ENCODE measurements at places on chromosomes 5 and 9.

DNA sequence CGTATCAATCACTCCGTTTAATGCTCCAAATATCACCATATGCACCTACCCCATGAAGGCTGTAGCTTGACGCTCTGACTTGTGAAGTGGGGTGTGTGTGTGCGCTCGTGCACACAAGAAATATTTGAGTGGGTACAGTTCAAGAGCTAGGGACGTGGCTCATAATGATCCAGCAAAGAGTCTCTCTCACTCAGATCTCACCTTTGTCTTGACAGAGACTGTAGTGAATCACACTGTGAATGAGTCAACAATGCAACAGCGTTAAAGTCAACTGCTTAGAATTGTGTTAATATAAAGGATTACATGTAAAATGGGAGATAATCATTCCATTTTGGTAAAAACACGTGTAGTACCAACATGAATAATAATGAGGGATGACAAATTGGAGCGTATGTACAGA lies 119.4 kb downstream of the MED27 start:
- DNase-seq, result no peak

DNA sequence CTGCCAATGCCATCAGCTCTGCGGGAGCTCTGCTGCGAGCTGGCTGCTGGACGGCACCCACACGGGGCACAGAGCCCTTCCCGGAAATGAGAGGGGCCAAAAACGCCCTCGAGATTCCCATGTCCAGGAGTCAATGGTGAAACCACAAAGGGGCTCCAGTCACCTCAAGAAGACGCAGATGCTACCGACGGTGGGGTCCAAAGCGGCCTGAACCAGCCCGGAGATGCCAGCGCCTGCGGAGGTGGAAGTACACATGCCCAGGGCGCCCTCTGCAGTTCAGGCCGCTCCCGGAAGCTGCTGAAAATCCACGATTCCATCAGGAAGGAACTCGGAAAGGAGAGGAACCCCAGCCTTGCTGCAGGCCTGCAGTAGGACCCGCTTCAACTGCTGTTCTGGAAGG lies 82.4 kb upstream of the SELENOP start:
- DNase-seq, result no peak

GRCh38 chr9:136230365-136230764 lies 15.2 kb downstream of the QSOX2 start:
- no peak for DNase-seq

GRCh38 chr5:61966296-61966955 lies 339.6 kb upstream of the KIF2A start:
- no peak for DNase-seq

DNA sequence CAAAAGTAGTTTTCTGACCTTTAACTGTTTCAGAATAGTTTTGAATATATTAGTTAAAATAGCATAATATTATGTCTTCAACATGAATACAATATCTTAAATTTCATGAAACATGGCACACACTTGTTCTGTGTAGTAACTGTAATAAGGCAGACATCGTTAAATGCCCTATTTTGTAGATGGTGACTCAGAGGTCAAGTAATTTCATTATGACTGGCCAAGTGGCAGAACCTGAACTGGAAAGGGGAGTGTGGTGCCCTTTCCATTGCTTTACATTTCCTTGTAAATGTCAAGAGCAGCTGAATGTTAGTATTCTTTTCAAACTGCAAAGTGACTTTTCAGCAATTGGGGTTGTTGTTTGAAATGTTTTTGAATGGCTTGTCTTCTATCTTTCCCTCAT lies 201.2 kb upstream of the CDKN2B start:
- no peak for DNase-seq

- DNase-seq, result no peak
Observed at GRCh38 chr5:143248822-143249579, 154.5 kb downstream of the NR3C1 start.

DNA sequence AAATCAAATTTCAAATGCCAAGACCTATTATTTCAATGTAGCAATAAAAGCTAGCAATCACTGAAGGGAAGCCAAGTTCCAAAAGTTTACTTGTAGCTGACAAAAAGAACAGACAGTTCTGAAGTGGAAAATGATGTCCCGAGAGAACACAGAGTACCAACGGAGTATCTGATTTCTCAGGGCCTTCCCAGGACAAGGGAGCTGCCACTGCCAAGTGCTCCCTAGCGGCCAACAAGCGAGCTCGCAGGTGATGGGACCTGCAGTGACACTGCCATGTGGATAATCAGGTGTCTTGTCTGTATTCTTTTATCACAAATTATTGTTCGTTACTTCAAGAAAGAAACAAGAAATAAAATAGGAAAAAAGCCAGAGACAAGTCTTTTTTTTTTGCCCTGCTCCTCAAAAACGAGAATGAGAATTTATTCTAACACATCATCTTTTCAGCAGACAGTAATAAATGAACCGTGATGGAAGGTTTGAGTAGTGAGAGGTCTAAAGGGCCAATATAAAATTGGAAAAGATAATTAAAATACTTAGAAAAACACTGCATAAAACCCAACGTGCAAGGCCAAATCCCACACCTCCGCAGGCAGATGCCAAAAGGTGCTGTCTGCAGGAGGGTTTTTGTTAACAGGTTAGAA lies 159.4 kb downstream of the MYO10 start:
- no peak for DNase-seq

Data from activated T-cell treated with anti-CD3 and anti-CD28 coated beads, Interleukin-2, amount 50 U/mL, for 1 hour (primary cell).